ENCODE measurements at places on chromosomes 3 and 15. TPM values are rescaled to one million over a fixed set of nuclear protein-coding genes. Genes with fewer than 3 reads are reported as not detected.

Gene TIMP4
- total RNA-seq = 1.9 TPM

Gene GPR149
- total RNA-seq = not detected

Gene GOLGA6A
- 0.62 TPM for total RNA-seq

Gene CEP19
- total RNA-seq = 3.7 TPM

Gene PRRT3
- total RNA-seq = 3.0 TPM

Gene ROPN1
- total RNA-seq = not detected

Gene LRRC31
- total RNA-seq = 0.19 TPM

Gene GPR160
- total RNA-seq = 0.64 TPM

Gene GOLGA6L7
- total RNA-seq = not detected

Gene PLIN1
- total RNA-seq = 0.51 TPM

Gene GPR176
- 8.1 TPM for total RNA-seq

Gene KLHL18
- total RNA-seq = 15.5 TPM

Gene AHSG
- not detected for total RNA-seq

Gene ZNF445
- 3.4 TPM for total RNA-seq

Gene SIN3A
- 30.1 TPM for total RNA-seq

Gene CPN2
- total RNA-seq = 0.19 TPM

Gene RTP3
- not detected for total RNA-seq

Gene HTR3E
- not detected for total RNA-seq

Gene OXSM
- total RNA-seq = 11.9 TPM

Gene TAMM41
- total RNA-seq = 13.6 TPM

Gene PP2D1
- 0.85 TPM for total RNA-seq

Gene FSIP1
- total RNA-seq = 10.0 TPM

Gene SEC11A
- total RNA-seq = 89.6 TPM

Gene LDHAL6B
- total RNA-seq = 0.33 TPM

Gene CLDN18
- total RNA-seq = 1.9 TPM

Gene EPHB3
- 36.3 TPM for total RNA-seq

Gene MEX3B
- 32.4 TPM for total RNA-seq

Gene ARPP19
- 102 TPM for total RNA-seq

Gene LTF
- 0.04 TPM for total RNA-seq

Gene CIDEC
- not detected for total RNA-seq

Gene SSUH2
- total RNA-seq = 0.38 TPM

Gene DNAJB8
- total RNA-seq = 0.66 TPM

Gene GOLGA8S
- 0.19 TPM for total RNA-seq

Gene SNRK
- total RNA-seq = 16.2 TPM

Gene SLCO3A1
- 2.2 TPM for total RNA-seq

All from motor neuron (in vitro differentiated cells).